ENCODE measurements at places on chromosomes 6 and 20.

GRCh38 chr20:50649590-50649989 lies 41.8 kb downstream of the RIPOR3 start:
- DNase-seq, result no peak

GRCh38 chr6:50922579-50923525 lies 104.2 kb downstream of the TFAP2B start:
- DNase-seq, result no peak

GRCh38 chr20:45341939-45342854 lies 6.0 kb downstream of the SDC4 start:
- DNase-seq, result peak; percentile 42

GRCh38 chr20:22430154-22430745 lies 154.1 kb downstream of the FOXA2 start:
- DNase-seq, result peak; percentile 15

DNA sequence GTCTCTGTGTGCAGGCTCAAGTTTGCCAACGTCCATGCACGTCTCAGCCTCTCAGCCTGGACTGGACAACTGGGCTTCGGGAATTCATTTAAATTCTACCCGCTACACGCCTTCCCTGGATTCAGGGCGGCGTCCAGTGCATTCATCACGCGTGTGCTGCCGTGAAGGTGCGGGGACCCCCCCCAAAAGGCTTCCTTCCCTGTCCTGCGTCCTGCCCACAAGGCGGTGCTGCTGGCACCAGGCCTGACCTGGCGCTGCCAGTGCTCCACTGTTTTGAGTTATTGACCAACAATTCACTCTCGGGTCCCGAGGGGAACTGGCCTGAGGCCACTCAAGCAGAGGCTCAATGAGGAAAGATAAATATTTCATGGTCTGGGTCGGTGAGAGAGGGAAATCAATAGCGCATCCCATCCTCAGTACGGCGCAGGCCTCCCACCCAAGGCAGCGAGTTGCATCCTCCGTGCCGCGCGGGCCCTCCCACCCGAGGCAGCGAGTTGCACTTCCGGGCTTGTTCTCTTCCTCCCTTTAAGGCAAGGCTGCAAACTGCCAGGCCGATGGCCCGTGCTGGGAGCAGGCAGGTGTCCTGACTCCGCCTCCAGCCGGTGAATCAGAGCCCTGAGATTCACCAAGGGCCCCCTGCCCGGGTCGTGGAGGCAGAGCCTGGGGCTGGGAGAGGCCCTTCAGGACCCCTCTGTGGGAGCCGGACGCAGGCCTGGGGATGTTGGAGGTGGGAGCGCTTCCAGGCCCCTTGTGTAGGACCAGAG lies 22.8 kb upstream of the BHLHE23 start:
- DNase-seq, result no peak

GRCh38 chr6:144849920-144850319 lies 564.8 kb downstream of the UTRN start:
- DNase-seq, result no peak

- DNase-seq, result peak; percentile 27
These were observed 4.5 kb downstream of the SOX4 start for GRCh38 chr6:21597801-21598673.

DNA sequence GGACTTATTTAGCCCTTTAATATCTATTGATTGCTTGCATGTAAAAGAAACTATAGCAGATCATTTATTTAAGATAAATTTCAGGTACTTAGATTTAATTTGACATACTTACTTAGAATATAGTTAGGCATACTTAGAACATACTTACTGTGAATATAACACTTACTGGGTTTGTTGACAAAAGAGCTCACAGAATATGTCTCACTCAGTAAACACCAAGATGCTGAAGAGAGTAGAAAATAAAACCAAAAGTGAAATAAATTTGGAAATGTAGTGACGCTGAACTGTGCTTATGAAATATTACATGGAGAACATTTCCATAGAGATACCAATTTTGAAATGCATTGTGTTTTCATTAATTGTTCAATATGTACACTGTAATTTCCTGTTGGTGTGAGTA lies 615.4 kb upstream of the MAN1A1 start:
- DNase-seq, result no peak

DNA sequence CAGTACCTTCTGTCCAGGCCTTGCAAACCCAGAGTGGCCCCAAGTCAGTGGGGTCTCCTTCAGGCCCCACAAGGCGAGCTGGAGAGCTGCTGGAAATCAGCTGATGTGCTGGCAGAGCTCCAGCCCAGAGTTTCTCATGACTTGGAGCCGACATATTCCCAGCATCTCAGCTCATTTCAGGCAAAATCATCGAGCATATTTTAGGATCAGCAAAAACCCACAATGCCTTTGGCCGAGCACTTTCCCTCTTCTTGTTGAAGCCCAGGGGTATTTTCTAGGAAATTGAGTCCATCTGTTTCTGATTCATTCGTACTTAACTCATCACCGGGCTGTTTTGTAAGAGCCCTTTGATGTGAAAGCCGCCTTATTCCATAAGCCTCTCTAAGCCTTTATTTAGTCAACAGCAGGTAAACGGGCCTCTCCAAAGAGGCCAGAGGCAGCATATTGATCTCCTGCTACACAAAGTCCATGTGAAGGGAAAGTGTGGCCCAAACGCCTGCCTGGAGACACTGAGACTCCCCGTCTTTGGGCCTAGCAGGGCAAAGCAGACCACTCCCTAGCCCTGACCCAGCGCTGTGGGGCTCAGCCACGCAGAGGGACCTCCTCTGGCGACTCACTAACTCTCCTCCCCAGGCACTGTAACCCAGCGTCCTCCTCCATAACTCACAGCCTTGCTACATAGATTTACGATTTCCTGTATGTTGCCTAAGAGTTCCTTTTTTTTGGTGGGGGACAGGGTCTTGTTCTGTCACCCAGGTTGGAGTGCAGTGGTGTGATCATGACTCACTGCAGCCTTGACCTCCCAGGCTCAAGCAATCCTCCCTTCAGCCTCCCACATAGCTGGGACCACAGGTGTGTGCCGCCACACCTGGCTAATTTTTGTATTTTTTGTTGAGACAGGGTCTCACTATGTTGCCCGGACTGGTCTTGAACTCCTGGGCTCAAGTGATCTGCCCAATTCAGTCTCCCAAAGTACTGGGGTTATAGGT lies 12.1 kb upstream of the C20orf203 start:
- DNase-seq, result no peak

GRCh38 chr20:61712688-61713087 lies 353.0 kb downstream of the TAF4 start:
- DNase-seq, result no peak

- DNase-seq, result no peak
These were observed 34.7 kb downstream of the KIF25 start for GRCh38 chr6:168032005-168032760.

GRCh38 chr6:80623066-80623815 lies 516.8 kb downstream of the BCKDHB start:
- DNase-seq, result no peak

GRCh38 chr20:62238569-62239277 lies 402 bp downstream of the OSBPL2 start:
- no peak for DNase-seq

Measured in NCI-H1092 treated with DMSO at 0.1 percent for 48 hours (cell line).